Effector CD8-positive, alpha-beta T cell (primary cell): ENCODE measurements at places on chromosomes 11 and 22.
A peak's percentile ranks its signal among the peaks of the same experiment; 100 is the strongest.

DNA sequence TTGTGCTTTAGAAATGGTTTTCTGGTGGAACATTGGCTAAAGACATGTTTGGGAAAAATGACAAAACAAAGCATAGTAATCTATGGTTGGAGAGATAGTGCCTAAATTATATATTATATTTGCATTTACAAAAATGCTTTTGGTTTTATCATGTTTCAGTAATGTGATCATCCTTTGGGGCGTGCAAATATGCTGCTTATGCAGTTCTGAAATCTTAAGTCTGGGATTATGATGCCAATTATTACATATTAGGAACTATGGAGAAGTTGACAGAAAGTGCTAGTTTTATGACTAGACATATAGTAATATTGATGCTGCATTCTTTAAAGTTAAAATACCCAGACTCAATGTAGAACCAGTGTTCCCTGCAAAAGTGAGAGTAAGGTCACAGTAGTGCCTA is 655.0 kb downstream of the METTL15 start:
- DNase-seq, result no peak

GRCh38 chr11:11580012-11580411 is 41.8 kb downstream of the GALNT18 start:
- DNase-seq, result no peak

- DNase-seq, result no peak
Observed at GRCh38 chr22:42770941-42771647, 50.4 kb upstream of the A4GALT start.

DNA sequence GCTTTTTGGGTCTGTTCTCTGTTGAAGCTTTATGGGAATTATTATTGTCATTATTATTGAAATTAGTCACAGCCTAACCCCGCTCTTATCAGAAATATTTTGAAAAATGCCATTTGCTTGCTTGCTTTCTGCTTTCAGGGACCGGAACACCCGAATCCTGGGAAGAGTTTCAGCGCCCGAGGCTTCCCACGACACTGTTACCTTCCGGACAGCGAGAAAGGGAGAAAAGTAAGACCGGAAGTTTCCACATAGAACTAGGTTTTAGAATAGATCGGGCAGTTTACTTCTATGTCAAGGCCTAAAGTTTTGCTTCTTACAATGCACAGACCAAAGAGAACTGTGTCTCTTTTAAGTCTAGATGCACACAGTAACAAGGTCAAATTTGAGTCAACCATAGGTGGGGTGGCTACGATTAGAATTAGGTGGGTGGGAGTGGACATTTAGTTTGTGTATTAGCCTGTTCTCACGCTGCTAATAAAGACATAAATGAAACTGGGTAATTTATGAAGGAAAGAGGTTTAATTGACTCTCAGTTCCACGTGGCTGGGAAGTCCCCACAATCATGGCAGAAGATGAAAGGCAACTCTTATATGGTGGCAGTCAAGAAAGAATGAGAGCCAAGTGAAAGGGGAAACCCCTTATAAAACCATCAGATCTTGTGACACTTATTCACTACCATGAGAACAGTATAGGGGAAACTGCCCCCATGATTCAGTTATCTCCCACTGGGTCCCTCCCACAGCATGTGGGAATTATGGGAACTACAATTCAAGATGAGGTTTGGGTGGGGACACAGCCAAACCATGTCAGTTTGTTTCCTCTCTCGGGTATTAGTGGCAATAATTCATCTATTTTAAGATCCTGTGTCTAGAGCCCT is 12.9 kb downstream of the MPEG1 start:
- DNase-seq, result no peak

DNA sequence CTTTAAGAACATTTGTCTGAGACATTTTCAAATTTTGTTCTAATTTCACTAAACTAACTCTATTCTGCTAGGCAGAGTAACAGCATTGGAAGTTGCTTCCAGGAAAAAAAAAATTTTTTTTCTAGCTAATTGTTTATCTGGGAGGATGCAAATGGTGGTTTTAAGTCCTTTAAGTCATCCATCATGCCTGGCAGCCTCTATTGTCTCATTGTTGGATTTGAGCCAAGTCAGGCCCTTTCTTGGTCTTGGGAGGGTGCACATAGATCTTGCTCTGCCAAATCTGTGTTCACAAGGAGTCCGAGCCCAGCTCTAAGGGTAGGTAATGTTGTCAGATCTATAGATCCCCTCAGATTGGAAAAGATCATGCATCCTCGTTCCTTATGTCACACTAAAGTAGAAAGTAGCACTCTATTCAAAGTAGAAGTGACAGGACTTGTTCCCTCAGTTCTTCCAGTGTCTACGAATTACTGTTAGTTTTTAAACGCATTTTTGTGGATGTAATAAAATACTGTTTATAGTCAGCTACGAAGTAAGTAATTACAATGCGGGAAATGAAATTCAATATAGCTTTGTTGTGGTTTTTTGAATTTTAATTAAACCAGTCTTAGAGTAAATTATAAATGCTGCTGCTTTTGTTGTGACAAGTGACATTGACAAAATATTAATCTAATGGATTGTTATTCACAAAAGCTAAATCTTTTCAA is 166.0 kb upstream of the RASSF10 start:
- DNase-seq, result no peak

GRCh38 chr22:46620588-46621242 is 529 bp downstream of the GRAMD4 start:
- DNase-seq, result no peak

DNA sequence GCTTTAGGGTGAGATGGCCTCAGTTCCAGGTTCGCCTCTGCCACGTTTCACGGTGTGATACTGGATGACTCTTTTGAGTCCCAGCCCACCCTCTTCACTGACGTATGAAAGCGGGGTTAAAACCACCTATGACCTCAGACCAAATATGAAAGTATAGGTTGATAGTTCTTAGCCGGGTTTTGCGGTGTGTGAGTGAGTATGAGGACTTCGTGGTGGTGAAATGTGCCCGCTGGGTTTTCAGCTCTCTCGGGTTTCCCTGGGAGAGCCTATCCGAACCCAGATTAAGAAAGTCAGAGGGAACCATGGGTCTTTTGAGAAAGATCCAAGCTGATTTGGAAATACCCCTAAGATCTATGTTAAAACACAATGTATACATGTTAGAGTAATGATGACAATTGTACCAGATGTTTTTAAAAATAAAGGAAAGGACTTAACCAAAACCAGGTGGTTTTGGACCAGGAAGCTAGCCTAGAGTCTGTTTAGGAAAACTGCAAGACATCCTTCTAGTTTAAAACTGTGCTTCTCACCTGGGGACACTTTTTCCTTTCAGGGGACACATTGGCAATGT is 25.8 kb upstream of the ST3GAL4 start:
- DNase-seq, result no peak

GRCh38 chr11:68741463-68741862 is 9.9 kb downstream of the TESMIN start:
- DNase-seq, result no peak

DNA sequence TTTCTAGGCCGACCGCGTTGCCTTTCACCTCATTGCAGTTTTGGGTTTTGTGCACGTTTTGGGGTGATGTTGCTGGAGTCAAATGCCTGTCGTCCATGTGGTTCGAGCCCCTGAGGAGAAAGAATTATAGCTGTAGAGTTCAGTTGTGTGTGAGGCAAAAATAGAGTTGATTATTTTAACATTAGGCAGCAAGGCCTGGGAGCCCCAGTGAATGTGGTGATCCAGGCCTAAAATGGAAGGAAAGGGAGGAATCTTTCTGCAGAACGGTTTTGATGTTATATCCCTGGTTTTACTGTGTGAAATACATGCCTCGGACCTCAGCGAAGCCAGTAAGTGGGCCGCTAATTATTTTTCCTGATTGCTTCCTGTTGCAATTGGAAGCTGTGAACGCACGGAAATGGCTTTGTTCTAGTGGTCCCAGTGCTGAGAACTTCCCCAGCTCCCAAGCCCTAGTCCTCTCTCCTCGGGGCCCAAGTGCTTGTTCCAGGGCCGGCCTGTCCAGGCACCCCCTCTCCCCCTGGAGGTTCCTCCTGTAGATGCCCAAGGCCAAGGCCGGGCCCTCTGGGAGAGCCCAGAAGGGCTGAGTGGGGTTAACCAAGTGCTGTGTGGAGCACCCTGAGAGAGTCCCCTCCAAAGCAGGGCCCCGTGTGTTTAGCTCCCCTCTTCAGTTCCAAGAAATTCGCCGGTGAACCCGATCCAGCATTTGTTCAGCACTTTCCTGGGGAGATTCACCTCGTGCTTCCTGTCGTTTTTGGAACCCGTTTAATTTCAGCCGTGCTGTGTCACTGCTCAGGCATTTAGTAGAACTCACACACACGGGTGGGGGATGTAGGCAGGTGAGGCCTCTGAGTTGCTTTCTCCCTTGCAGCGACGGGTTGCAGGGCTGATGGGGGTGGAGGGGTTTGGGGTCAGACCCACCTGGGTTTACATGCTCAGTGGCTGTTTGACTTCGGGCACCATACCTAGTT is 2.1 kb downstream of the LRP5 start:
- DNase-seq, result no peak

- DNase-seq, result no peak
Observed at GRCh38 chr11:79525257-79525656, 84.4 kb upstream of the TENM4 start.

- DNase-seq, result no peak
Observed at GRCh38 chr11:110966131-110966530, 253.9 kb upstream of the ARHGAP20 start.

DNA sequence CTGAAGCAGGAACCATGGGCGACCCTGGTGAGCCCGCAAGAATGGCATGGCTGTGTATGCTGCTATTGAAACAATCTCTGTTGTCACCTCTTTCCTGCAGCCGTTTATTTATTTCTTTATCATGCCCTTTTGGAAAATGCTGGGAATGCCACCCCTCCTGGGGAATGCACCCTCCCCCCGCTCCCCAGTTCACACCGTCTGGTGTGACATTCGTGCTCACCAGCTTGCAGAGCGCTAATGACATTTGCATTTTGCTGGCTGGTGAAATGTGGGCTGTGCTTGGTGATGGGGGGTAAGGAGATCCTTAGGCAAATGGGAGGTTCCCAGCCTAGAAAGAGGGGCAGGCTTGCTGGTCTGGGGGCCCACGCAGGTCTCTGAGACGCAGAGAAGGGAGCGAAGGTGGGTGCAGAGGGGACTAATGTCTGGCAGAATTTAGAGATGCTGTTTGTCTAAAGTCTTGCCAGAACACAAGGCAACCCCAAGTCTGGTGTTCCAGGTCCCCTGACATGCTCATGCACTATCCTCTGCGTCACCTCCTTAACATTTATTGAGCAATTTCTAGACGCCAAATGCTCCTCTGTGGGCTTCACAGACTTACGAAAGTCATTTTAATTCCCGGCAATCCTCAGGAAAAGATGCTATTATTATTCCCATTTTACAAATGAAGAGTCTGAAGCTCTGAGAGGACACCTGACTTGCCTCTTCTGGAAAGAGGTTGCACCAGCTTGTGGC is 91.7 kb downstream of the TP53I11 start:
- DNase-seq, result no peak

- no peak for DNase-seq
Observed at GRCh38 chr11:68312117-68312779, at the start of gene LRP5. Gene LRP5 (plus strand): TSS chr11:68312591. CDS start chr11:68312715, 124 bp downstream.

- DNase-seq, result no peak
Observed at GRCh38 chr11:107549954-107550285, 15.6 kb downstream of the ALKBH8 start.

- no peak for DNase-seq
Observed at GRCh38 chr11:24705474-24705873, 208.6 kb downstream of the LUZP2 start.

GRCh38 chr11:128476729-128477128 is 110.6 kb downstream of the ETS1 start:
- peak; percentile 67 for DNase-seq

DNA sequence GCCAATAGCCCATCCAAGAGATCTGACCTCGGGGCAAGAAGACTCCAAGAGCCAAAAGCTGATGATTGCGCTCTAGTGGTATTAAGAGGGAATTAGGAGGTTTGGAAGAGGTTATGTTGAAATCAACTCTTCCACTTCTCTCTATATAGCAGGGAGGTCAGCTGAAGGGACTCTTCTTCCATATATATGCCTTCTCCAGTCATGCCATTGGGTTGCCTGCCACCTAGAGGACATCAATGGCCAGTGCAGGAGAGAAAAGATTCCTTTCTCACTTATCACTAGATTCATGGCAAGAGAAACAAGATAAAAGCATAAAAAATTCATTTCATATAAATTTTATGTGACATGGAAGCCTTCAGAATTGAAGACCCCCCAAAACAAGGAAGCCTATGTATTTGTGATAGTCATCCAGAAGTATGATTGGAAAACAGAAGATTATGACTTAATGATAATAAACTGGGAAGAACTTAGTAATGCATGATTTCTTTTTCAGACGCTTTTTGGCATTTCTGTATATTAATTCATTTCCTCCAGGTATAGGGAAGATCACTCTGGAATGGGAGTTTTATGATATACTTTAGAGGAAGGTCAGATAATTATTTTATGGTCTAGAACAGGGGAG is 435.1 kb upstream of the DDI1 start:
- DNase-seq, result no peak

- DNase-seq, result no peak
Observed at GRCh38 chr11:69560141-69560790, 78.8 kb downstream of the LINC01488 start.

GRCh38 chr11:45615182-45615792 is 50.1 kb downstream of the CHST1 start:
- no peak for DNase-seq

DNA sequence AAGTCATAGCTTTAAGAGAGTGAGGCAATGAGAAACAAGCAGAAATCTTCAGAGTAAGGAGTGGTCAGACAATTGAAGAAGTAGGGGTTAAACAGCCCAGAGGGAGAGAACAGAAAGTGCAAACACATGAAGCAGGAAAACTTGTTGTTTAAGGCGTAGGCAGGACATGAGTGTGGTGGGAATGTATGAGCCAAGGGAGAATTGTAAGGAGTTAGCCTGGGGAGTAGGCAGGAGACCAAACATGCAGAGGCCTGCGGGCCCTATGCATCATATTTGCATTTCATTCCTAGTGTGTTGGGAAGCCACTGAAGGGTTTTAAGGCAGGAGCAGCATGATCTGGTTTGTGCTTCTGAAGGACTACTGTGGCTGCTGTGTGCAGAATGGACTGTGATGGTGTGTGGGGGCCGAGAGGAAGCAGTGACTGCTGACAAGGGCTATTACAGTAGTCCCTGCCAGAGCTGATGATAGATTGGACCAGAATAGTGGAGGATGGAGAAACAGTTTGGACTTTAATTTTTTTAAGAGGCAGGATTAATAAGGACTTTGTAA is 179.9 kb upstream of the C11orf87 start:
- no peak for DNase-seq

GRCh38 chr11:44681698-44682097 is 45.1 kb upstream of the TSPAN18 start:
- no peak for DNase-seq
